ENCODE measurements at places on chromosomes 5 and 9.
A peak's percentile ranks its signal among the peaks of the same experiment; 100 is the strongest.

DNA sequence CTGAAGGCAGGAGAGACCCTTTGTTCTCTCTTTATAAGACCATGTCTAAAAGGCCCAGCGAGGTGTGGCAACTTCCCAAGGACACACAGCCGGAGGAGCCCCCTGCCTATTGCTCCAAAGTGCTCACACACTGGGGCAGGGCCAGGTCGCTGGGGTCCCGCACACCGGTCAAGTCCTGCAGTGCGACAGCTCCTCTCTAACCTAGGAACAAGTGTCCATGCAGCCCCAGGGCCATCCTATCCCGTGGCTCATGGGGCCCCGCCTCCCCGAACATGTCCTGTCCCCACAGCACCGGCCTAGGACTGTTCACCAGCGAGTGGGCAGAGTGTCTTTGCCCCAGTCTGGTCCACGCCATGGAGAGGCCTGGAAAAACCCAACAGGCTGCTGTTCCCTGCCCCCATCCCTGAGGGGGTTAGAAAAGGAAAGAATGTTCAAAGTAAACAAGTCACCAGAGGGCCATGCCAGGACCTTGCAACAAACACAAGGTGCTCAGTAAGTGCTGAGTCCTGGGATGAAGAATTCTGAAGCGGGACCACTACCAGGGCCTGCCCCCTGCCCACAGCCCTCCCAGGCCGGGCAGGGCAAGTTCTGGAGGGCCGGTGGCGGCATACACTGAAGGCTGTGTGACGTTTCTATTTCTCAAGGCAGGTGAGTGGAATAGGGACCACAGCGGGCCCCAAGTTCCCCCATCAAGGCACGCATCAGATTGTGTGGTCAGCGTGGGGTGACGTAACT is 938 bp downstream of the NINJ1 start:
- DNase-seq = no peak

- no peak for DNase-seq
These were observed 35.1 kb downstream of the NR2F1-AS1 start for GRCh38 chr5:93545872-93546271.

DNA sequence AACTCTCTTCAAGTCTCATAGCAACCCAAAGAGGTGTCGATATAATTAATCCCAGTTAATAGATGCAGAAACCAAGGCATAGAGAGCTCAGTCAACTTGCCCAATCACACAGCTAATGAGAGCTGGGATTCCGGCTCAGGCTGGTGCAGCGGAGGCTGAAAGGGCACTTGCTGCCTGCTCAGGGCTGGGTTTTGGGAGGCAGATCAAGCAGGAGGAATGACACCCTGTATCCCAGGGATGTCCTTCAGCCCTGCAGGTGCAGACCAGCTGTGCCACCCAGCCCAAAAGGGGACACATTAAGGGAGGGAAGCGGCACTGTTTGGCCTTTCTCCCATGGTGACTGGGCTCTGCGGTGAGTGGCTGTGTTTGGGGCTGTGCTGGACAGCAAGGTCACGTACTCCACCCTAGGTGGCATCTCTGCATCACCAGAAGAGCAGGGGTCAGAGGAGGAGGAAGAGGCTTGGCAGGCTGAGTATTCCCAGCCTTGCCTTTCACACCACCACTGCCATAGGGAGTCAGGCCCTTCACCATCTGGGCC is 124.1 kb downstream of the MVB12B start:
- no peak for DNase-seq

GRCh38 chr9:106284296-106284695 is 578.7 kb upstream of the ZNF462 start:
- DNase-seq = peak; percentile 19

DNA sequence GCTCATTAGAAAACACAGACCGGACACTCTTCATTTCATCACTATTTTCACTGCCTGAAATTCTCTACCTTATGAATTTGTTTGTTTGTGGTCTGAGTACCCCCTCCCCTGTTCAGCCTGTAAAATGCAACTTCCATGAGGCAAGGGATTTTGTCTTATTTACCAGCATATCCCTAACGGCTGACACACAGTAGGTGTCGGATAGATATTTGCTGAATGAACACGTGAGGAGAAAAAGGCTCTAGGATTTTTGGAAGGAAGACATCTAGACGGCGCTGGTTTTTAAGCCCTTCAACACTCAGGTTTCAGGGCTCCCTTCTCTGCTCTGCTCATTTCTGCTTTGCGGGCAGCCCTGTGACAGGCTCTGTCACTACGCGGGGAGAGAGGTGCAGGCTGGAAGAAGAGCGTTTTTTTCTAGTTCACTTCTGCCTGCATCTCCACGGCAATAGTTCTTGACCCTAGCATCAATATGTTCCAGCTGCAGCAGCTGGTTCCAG is 41.0 kb downstream of the KCNMB1 start:
- no peak for DNase-seq

GRCh38 chr9:75106857-75107256 is 18.5 kb downstream of the OSTF1 start:
- no peak for DNase-seq

DNA sequence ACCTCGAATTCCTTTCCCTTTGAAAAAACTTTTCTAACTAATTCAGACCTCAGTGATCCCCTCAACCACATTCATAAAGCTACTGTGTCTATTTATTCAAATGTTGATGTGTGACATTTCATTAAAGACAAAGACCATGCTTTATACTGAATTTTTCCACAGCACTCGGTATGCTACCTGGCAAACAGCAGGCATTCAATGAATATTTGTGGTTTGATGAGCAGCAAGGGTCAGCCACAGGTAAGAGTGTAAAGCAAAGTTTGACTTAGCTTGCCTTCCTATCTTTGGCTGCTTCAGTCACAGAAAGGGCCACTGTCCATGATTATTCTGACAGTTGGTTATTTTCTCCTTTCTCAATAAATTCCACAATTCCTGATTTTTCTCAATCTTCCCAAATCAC is 5.1 kb upstream of the CDC42SE2 start:
- no peak for DNase-seq

GRCh38 chr9:134475011-134475790 is 148.9 kb downstream of the RXRA start:
- no peak for DNase-seq

DNA sequence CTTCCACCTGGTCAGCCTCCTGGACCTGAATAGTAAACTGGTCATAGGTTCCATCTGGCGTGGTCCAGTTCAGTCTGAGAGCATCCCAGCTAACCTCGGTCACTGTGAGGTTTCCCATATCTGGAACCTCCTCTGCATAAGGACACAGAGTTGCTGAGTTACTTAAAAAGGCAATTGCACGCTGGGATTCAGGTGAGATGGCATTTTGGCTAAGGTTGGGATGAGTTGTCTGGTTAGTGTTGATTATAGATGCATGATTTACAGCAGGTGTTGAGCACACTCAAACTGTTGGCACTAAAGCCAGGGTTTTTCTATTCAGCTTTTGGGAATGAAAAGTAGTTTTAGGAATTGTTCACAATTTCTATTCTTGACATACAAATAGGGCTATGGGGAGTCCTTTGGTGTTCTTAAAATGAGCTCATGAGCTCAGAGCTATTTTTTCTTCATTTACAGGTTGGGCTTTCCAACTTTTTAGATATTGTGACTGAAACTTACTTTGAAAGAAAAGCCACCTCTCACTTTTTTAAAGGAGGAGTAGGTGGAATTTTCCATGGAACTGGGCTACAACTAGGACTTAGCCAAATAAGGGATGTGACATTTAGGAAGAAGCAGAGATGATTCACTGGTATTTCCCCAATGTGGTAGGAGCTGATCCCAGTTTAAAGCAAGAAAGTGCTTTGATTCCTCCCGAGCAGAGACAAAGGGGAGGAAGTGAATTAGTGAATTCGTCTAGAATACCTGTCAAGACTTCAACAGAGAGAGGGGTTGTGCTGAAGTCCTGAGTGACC is 54.7 kb downstream of the TNC start:
- no peak for DNase-seq

DNA sequence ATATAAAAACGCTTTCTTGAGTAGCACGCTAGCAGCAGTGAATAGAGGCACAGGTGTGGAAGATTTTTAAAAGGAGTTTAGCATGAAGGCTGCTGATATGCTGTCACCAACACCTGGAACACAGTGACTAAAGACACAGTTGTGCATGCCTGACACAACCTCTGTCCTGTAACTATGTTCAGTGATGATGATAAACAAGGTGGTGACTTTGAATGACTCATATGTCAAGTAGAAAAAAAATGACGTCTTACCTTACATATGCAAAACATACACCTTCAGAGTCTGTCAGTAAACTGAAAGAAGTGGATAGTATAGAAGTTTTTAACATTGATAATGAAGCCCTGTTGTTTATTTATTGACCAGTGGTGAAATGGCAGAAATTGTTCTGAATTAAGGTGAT is 66.2 kb upstream of the ADCY2 start:
- DNase-seq = no peak

DNA sequence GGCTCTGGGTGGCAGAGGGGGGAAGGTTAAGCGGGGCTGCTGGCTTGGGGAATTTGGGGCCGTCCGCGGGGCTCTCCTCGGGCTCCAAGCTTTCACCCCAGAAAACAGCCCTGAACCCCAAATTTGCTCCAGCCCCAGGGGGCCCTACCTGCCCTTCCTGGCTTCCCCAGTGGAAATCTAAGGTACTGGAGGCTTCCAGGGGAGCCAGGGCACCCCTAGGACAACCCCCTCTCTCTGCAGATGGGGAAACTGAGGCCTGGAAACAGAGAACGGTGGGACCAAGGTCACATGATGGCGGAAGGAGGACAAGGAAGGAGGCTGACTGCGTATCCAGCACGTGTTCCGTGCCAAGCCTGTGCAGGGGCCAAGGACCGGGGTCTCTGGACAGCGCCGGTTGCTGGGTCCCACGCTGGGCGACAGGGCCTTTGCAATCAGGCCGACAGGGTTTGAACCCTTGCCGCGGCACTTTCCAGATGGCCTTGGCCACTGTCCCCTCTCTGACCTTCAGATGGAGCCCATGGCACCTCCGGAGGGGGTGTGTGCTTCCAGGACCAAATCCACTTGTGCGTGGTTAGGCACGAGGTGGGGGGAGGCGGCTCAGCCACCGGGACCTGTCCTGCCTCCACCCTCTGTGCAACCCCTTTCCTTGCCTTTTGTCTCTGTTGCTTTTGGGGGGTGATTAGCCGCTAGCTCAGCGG is 183.1 kb downstream of the C9orf50 start:
- DNase-seq = no peak

DNA sequence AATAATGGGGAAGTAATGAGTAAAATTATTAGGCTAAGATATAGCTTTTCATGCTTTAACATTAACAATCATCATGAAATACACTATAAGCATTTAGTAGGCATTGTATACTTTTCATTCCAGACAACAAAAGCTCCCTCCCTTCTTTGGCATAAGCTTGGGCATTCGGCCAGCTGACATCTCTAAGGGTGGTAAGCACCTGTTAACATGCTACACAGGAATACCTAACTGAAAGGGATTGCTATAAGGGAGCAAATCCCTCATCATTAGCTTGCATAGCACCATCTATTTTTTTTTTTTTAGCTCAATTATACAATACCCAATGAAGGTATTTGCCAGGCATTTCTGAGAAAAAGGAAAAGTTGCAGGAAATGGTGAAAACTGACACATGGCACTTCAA is 16.6 kb downstream of the STRBP start:
- DNase-seq = no peak

DNA sequence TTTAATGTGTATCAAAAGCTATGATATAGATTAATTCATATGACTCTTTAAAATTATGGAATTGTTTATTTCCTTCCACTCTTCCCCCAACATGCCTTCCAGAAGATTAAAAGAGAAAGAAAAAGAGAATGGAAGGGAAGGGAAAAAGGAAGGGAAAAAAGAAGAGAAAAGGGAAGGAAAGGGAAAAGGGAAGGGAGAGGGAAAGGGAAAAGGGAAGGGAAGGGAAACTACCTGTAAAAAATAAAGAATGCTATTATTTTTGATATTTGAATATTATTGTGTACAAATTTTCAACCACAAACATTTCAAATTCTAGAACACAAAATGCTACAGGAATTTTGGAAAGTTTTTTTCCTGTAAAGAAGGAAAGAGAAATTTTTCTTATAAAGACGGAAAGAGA is 281.7 kb downstream of the SLCO4C1 start:
- DNase-seq = no peak

DNA sequence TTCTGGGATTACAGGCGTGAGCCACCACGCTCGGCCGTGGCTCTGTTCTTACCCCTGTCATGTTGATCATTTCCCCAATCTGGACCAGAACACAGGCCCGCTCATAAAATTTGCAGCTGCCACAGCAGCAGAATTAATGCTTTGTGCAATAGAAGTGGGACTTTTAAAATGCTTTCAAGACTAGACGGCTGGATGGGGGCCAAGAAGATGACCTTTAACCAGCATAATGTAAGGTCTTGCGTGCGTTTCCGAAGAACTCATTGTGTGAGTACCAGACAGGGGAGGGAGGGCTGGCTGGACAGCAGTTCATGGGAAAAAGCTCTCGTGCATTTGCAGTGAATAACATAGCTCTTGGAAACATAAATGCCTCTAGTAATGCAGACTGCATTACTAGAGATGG is 3.5 kb upstream of the WDR38 start:
- no peak for DNase-seq

Data from neural crest cell (in vitro differentiated cells).